ENCODE measurements at places on chromosomes 3 and 15.

DNA sequence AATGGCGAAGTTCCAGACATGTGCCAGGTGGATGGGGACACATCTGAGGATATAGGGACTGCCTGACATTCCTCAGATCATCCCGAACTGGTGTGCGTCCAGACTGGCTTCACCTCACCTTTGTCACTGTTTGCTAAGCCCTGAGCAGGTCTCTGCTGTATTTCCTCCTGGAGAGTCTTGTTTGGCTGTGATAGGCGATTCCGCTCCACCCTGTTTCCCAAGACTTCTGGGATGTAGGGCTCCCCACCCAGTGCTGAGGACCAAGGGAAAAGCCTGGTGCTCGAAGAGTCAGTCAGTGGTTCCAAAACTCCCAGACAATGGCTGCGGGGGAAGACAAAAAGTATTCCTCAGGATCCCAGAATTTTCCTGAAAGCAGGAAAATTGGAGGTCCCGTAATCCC is 11.1 kb upstream of the FURIN start:
- no peak for DNase-seq

GRCh38 chr15:31409171-31409570 is 82.5 kb downstream of the KLF13 start:
- DNase-seq: no peak

GRCh38 chr3:194203482-194204041 is 67.6 kb downstream of the HES1 start:
- no peak for DNase-seq

DNA sequence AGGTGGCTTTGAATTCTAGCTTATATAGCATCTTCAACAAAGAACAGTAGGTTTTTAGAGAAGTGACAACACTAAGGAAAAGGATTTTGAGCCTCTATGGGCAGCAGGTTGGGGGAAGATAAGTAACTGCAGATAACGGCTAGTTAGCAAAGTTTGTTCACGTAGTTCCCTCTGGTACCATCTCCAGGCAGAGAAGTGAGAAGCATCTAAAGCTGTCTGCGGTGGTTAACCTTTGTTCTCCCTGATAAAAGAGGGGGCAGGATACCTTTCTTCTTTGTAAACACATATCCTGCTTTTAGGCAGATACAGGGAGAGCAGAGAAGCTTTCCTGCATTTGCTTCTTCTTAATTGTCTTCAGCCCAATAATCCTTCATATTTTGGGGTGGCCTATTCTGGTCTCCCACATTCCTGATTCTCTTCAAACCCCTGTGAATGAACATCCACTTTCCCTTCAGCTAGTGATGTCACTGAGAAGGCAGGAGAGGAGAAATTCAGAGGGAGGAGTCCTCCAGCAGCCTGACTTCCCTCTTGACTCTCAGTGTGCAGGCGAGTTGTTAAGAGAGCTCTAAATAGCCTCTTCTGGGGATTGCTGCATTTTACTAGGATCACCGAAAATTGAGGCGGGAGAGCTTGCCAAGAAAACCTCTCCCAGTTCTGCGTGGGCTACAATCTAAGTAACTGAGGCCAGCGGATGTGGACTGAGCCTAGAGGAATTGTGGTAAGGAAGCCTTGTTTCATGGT is 393.7 kb upstream of the C2CD4B start:
- no peak for DNase-seq
